ENCODE measurements at places on chromosomes 13 and 19.

DNA sequence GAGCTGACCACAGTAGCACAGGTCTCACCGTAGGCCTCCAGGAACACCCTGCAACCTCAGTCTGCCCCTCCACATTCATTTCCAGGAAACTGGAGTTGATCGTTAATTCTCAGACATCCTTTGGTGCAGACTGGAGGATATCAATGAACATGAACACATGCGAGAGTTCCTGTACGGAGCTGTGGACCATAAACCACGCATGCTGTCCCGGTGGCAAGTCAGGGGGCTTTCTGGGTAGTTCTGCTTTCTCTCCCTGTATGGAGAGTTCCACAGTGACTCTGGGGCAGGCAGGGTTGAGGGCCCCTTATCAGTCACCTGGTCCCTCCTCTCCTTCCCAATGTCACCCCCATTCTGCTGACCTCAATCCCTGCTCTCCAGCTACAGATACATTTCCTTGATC, 55.5 kb upstream of the URI1 start:
- no peak for DNase-seq

GRCh38 chr19:55116232-55116858, 1.1 kb downstream of the PPP1R12C start:
- DNase-seq: peak; percentile 22

DNA sequence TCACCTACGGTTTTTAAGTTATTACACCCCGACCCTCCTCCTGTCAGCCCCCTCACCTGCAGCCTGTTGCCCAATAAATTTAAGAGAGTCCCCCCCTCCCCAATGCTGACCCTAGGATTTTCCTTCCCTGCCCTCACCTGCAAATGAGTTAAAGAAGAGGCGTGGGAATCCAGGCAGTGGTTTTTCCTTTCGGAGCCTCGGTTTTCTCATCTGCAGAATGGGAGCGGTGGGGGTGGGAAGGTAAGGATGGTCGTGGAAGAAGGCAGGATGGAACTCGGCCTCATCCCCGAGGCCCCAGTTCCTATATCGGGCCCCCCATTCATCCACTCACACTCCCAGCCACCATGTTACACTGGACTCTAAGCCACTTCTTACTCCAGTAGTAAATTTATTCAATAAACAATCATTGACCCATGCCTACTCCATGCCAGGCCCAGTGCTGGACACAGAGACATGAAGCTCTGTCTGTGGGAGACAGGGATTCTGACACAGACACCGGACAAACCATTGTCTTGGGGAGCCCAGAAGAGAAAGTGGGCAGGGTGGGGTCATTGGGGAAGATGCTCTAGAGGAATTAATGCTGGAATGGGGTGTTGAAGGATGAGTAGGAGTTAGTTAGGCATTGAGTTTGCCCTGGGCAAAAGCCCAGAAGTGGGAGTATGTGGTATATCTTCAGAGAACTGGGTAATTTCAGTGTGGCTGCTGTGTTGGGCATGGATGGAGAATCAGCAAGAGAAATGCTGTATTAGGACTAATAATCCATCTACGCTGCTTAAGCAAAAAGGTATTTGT, 19.2 kb downstream of the CKM start:
- DNase-seq: no peak

DNA sequence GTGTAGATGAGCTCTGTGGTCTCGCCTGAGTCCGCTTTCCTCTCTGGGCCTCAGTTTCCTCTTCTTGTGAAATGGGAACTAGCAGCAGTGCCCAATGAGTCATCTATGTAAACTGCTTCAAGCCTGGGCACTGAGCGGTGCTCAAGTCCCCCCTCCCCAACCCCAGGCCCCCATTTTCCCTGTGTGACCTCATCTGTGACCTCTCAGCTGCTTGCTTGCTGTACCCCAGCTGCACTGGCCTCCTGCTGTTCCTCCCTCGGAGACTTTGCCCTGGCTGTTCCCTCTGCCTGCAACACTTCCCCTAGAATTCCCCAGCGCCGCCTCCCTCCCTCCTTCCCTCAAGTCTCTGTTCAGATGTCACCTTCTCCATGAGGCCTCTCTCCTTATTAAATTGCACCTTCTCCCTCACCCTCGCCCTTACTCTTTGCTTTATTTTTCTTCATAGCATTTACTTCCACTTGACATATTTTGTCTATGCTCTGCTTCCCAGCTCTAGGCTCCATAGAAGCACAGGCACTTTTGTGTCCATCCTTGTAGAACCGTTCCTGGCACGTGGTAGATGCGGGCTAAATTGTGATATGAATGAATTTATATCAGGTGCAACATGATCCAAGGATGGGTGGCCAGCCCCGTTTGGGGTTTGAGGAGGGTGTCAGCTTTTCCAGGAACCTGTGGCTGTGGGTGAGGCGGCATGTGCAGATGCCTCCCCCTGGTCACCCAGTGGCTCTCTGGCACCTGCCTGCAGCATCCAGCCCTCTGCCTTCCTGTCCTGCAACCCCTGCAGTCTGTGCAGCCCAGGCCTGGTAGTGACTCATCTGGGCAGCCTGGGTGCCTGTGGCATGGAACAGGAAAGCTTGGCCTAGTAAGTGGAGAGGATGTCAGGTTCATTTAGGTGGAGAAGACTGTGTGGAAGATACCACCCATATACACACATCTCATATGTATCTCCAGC, 26.3 kb downstream of the SIPA1L3 start:
- no peak for DNase-seq

- DNase-seq: no peak
Measured at GRCh38 chr19:30362156-30362754, 9.9 kb upstream of the ZNF536 start.

DNA sequence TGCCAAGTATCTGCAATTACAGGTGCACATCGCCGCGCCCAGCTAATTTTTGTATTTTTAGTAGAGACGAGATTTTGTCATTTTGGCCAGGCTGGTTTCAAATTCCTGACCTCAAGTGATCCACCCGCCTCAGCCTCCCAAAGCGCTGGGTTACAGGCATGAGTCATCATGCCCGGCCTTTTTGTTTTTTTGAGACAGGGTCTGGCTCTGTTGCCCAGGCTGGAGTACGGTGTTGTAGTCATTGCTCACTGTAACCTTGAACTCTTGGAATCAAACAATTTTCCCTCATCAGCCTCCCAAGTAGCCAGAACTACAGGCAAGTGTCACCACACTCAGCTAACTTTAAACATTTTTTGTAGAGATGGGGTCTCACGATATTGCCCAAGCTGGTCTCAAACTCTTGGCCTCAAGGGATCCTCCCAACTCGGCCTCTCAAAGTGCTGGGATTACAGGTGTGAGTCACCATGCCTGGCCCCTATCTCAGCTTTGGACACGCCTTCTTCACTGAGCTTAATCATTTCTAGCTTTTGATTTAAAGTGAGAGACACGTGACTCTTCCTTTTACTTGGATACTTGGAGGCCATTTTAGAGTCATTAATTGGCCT, 4.0 kb upstream of the IRGC start:
- no peak for DNase-seq

GRCh38 chr13:98349731-98350305, 172.7 kb upstream of the RNF113B start:
- no peak for DNase-seq

- no peak for DNase-seq
Measured at GRCh38 chr13:78719367-78719766, 60.4 kb upstream of the OBI1 start.

- no peak for DNase-seq
Measured at GRCh38 chr13:45604892-45605291, 10.6 kb downstream of the ERICH6B start.

GRCh38 chr19:7830272-7830771, 304 bp downstream of the EVI5L start:
- no peak for DNase-seq

DNA sequence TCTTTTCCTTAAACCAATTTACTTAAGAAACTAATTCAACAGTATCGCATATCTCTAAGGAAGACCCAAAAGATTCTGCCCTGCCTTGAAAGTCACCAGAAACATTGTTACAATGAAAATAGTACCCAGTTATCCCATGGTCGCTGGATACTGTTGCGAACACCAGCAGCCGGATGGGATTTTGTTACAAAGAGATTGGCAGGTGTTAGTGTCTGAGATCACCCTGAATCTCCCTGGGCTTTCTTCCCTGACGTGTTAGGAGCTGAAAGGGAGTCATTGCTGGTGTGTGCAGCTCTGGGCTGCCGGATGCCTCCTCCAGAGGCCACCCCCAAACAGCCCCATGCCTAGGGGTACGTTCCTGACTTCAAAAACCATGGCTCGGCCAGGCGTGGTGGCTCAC, 38.2 kb downstream of the PTPRS start:
- no peak for DNase-seq

DNA sequence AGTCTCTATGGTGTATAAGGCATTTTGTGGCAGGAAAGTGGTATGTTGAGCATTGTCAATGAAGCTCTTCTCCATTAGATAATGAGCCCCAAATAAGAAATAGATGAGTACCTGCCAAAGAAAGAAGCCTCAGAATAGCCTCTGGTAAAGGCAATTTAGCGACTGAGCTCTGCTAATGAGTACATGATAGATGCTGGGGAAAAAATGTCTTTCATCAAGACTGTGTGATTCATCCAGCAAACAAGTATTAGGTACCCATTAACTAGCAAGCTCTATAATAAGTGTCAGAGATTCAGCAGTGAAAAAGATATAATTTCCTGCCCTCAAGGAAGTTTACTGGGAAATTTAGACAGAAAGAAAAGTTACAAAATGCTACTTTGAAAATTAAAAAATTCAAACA, 294.6 kb downstream of the ITGBL1 start:
- no peak for DNase-seq

GRCh38 chr13:65985612-65986011, 1244.5 kb downstream of the PCDH9 start:
- no peak for DNase-seq

GRCh38 chr13:37194428-37194861, 89.0 kb upstream of the CSNK1A1L start:
- DNase-seq: no peak

DNA sequence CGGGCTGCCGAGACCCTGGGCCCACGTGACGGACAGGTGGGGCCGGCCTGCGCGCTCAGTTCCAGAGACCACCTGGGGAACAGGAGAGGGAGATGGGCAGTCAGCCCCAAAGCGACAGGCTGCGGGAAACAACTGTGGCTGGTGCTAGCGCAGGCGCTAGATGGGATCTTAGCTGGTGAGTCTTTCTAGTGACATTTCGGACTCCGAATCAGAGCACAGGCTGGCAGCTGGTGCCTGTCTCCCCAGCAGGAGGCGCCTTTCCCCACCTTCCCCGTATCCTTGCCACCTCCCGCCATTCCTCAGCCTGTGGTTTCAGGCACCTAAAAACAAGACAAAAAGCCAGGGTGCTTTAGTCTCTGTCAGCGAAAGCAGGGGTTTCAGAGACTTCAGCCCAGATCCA, 19.4 kb upstream of the RANBP3 start:
- no peak for DNase-seq

GRCh38 chr19:3186160-3186688, 494 bp downstream of the NCLN start:
- no peak for DNase-seq

DNA sequence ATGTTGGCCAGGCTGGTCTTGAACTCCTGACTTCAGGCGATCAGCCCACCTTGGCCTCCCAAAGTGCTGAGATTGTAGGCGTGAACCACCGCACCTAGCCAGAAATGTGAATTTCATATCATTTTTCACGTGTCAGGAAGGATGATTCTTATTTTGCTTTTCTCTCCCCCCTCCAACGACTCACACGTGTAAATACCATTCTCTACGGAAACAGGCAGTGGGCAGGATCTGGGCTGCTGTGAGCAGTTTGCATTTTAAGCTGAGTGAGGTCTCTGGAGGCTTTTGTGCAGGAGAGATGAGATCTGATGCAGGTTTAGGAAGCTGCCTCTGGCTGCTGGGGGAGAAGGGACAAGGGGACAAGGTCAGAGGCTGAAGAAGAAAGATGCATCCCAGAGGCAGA, 11.9 kb downstream of the ANKRD24 start:
- no peak for DNase-seq
